PC-9 (cell line): ENCODE measurements at places on chromosomes 16 and 17. TPM values are rescaled to one million over a fixed set of nuclear protein-coding genes. Genes with fewer than 3 reads are reported as not detected.

Gene KRTAP4-4
- total RNA-seq: not detected in 2 replicates

Gene FOXJ1
- total RNA-seq: 12.5 and 23.7 TPM in 2 replicates

Gene LGALS9B
- total RNA-seq: 6.5 and 9.8 TPM in 2 replicates

Gene KRTAP4-5
- not detected in 2 replicates for total RNA-seq

Gene ATP2A1
- 8.3 and 10.7 TPM in 2 replicates for total RNA-seq

Gene STX1B
- total RNA-seq: 3.9 and 5.6 TPM in 2 replicates

DNA sequence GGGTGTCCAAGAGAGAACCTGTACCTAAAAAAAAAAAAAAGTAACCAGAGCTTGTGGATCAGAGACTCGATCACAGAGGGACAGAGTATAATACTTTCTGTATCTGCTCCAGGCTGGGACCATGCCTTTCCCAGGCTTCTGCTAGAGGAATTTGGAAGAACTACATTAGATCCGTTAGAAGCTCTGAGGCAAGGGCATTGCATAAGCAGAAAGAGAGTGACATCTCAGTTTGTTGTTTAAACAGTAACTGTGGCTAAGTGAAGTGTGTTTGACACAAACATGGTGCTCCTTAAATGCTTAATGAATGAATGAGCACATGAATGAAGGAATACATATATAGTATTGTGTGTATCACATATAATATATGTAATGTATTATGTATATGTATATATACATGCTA is 131.2 kb downstream of the HS3ST3B1 start:
- H3K27me3 ChIP-seq: no peaks in the 10 kb centered on the region
- DNase-seq: no peak
- H3K36me3 ChIP-seq: no peaks in the 10 kb centered on the region
- H3K4me1 ChIP-seq: no peaks in the 10 kb centered on the region

GRCh38 chr17:60168654-60169053 is 18.9 kb downstream of the CA4 start:
- no peaks in the 10 kb centered on the region for H3K27me3 ChIP-seq
- DNase-seq: no peak
- H3K27ac ChIP-seq: no peak overlapping the region
- H3K4me1 ChIP-seq: peaks cover 12% of the 10 kb centered on the region
- H3K36me3 ChIP-seq: no peaks in the 10 kb centered on the region
- no peak overlapping the region for H3K4me3 ChIP-seq

DNA sequence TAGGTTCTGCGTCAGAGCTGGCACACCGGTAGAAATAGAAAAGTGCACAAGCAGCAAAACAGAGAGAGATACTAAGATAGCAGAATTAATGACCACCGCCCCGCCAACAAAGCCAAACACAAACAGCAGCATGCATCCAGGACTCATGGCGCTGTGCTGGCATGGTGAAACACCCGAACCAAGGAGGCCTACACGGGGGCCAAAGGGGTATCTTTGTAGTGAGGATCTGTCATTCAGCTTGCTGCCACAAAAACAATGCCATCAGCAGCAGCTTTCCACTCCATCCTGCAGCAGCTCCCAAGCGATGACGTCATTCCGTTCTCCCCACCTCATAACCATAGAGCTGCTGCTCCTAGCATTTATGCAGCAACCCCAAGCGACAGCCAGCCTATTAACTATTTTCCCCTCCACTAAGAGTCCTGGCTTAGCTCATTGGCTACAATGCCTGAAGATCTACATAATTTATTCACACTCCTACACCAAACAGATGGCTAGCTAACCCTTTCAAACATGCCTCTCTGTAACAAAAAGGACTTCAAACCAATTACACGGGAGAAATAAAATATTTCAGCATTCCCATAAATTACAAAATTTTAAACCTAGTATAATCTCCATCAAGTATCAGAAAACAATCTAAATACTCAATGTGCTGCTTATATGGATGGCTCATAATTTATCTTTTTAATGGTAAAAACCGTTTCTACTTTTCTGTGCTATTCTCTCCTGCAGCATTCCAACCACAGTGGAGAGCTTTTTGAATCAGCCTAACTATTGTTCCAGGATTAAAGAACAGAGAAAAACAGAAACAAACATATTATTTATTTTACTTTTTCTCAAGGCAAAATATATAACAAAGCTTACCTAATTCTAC is 73.9 kb downstream of the SPAG9 start:
- H3K4me3 ChIP-seq: no peak overlapping the region
- no peak overlapping the region for H3K27ac ChIP-seq
- no peaks in the 10 kb centered on the region for H3K4me1 ChIP-seq
- no peak for DNase-seq

DNA sequence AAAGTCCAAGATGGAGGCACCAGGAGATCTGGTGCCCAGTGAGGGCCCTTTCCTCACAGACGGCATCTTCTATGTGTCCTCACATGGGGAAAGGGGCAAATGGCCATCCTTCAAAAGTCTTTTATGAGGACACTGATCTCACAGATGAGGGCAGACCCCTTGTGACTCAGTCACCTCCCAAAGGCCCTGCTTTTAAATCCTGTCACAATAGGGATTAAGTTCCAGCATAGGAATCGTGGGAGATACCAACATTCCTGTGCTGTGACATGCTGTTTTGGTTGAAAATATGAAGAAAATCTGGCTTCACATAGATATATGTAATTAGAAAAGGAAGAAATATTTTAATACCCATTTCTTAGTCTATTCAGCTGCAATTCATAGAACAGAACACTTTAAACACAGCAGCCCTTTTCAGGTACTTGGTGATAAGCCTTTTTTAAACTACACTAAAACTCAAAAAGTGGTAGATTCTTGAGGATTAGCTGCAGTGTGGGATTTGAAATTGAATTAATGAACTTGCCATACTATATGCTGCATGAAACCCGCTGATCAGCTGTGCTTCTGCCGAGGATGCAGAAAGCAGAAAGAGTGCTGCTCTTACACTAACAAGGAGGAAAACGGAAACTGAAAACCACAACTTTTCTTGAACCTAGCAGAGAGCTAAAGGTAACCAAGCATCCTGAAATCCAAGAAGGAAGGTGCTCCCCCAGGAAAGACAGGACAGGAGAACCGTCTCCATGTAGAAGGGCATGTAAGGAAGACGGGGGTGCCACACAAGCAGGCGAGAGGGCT is 32.7 kb downstream of the VPS53 start:
- no peak for DNase-seq
- no peaks in the 10 kb centered on the region; the same call in 1 of the 2 replicates for H3K4me1 ChIP-seq
- H3K4me3 ChIP-seq: no peak overlapping the region
- no peaks in the 10 kb centered on the region for H3K27me3 ChIP-seq
- H3K36me3 ChIP-seq: peaks cover 17% of the 10 kb centered on the region; the same call in 1 of the 2 replicates

DNA sequence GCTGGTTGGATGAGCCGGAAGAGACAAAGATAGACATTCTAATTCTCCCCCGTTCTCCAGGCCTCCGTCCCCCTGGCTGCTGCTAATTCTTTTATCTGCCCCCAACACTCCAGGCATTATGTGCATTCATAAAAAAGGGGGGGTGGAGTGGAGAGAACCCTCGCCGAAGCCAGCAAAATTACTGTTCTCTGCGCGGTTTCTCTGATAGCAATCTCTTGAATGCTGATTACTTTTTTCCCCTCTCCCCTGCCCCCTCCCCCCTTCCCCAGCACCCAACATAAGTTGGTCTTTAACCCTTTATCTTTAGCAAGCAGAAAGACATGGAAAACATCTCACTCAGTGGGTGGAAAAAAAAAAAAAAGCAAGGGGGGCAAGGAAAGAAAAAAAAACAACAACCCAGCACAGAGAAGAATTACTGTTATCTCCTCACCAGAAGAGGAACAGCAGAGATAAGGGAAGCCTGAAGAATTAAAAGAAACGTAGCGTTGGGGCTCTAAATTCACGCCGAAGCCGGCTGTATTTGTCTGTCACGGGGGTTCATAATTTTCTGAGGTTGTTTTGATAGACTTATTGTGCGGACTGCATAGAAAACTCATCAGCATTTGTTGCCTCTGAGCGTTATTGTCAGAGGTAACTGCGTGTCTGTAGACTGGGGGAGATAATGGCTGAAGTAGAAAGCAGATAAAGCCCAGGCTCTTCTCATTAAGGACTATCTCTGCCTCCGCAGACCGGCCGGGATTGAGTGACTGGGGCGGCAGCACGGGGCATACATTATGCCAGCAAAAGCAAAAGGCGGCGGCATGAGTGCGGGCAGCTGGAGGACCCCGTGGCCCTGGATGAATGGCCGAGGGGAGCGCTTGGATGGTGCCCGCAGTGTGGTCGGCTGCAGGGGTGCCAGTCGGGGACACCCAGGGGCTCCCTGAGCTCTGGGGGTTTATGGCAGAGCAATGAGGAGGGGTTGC is 126.9 kb downstream of the MRM1 start:
- H3K4me1 ChIP-seq: no peaks in the 10 kb centered on the region
- no peak for DNase-seq
- peaks cover 64% of the 10 kb centered on the region for H3K27me3 ChIP-seq
- no peaks in the 10 kb centered on the region for H3K36me3 ChIP-seq
- no peak overlapping the region for H3K4me3 ChIP-seq

GRCh38 chr16:386641-387156 is 4.9 kb upstream of the PGAP6 start:
- H3K36me3 ChIP-seq: no peaks in the 10 kb centered on the region
- no peak overlapping the region for H3K27ac ChIP-seq
- no peaks in the 10 kb centered on the region for H3K27me3 ChIP-seq
- no peaks in the 10 kb centered on the region for H3K4me1 ChIP-seq

- no peaks in the 10 kb centered on the region for H3K36me3 ChIP-seq
- H3K27ac ChIP-seq: no peak overlapping the region
- H3K4me3 ChIP-seq: no peak overlapping the region
- 0 out of 2 replicates have a peak, but pooled peaks cover 13% of the 10 kb centered on the region for H3K4me1 ChIP-seq
Observed at GRCh38 chr17:48539177-48539576, 5.7 kb downstream of the HOXB2 start.

GRCh38 chr16:88781140-88782077 is 3.6 kb downstream of the PIEZO1 start:
- no peaks in the 10 kb centered on the region for H3K36me3 ChIP-seq
- H3K4me3 ChIP-seq: peak overlapping the region; percentile 71; the same call in 1 of the 2 replicates
- no peaks in the 10 kb centered on the region for H3K27me3 ChIP-seq
- no peak for DNase-seq
- peaks cover 37% of the 10 kb centered on the region for H3K4me1 ChIP-seq

- H3K36me3 ChIP-seq: no peaks in the 10 kb centered on the region
- H3K4me3 ChIP-seq: peak overlapping the region; percentile 94
- no peaks in the 10 kb centered on the region for H3K27me3 ChIP-seq
- DNase-seq: peak; percentile 76
- peak overlapping the region; percentile 91 for H3K27ac ChIP-seq
Observed at GRCh38 chr16:58024486-58025350, 836 bp upstream of the MMP15 start.

DNA sequence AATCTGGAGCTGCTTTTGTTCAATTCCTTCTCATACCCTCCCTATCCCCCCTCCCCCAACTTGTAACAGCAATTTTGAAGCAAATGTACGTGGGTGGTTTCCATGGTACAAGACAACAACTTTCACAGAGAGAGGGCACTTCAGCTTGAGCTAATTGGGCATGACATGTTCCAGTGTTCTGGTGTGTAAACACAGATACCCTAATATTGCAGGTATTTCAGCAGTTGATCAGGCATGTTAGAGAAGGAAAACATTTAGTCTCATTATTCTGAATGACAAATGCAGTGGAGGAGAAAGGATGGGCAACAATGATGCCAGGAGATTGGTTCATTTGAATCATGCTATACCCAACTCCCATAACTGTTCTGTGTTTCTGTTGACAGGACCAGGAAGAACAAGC is 137.5 kb downstream of the TRIM37 start:
- DNase-seq: no peak
- no peaks in the 10 kb centered on the region for H3K36me3 ChIP-seq
- H3K27me3 ChIP-seq: no peaks in the 10 kb centered on the region
- no peak overlapping the region for H3K27ac ChIP-seq

- H3K36me3 ChIP-seq: no peaks in the 10 kb centered on the region
- no peak overlapping the region for H3K4me3 ChIP-seq
- H3K4me1 ChIP-seq: no peaks in the 10 kb centered on the region
Observed at GRCh38 chr16:80964351-80964750, 42.3 kb downstream of the CMC2 start.

DNA sequence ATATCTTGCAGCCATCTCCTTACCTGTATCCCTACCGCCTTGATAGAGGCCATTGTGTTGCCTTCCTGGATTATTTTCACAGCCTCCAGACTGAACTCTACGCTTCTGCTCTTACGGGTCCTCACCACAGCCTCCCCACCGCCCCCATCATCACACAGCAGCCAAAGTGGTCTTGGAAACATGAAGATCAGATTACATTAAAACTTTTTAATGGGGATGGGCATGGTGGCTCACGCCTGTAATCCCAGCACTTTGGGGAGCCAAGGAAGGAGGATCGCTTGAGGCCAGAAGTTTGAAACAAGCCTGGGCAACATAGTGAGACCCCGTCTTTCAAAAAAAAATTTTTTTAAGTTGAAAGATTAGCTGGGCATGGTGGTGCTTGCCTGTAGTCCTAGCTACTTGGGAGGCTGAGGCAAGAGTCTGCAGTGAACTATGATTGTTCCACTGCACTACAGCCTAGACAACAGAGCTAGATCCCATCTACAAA is 150.5 kb downstream of the NPIPB5 start:
- no peak overlapping the region for H3K4me3 ChIP-seq
- no peaks in the 10 kb centered on the region for H3K4me1 ChIP-seq
- H3K36me3 ChIP-seq: no peaks in the 10 kb centered on the region
- no peaks in the 10 kb centered on the region for H3K27me3 ChIP-seq
- no peak for DNase-seq

DNA sequence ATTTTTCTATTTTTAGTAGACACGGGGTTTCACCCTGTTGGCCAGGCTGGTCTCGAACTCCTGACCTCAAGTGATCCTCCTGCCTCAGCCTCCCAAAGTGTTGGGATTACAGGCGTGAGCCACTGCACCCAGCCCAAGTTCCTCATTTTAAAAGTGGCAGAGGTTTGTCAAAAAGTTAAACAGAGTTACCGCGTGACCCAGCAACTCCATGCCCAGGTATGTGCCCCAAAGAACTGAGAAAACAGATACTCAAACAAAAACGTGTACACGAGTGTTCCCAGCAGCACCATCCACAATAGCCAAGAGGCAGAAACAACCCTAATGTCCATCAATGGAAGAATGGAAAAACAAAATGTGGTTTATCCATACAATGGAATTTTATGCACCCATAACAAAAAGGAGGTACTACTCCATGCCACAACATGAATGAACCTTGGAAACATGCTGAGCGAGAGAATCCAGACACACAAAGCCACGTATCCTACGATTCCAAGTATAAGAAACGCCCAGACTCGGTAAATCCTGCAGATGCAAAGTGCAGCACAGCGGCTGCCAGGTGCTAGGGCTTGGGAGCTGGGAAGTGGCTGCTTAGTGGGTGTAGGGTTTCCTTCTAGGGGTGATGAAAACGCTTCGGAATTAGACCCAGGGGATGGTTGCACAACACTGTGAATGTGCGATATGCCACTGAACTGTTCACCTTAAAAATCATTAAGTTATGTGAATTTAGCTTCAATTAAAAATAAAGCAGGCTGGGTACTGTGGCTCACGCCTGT is 24.8 kb downstream of the ADCY9 start:
- H3K27ac ChIP-seq: no peak overlapping the region
- no peaks in the 10 kb centered on the region for H3K27me3 ChIP-seq
- H3K4me3 ChIP-seq: no peak overlapping the region
- H3K4me1 ChIP-seq: no peaks in the 10 kb centered on the region
- DNase-seq: no peak

GRCh38 chr17:46192439-46193150 is 634 bp downstream of the KANSL1 start:
- peak overlapping the region; percentile 81 for H3K27ac ChIP-seq
- peaks cover 12% of the 10 kb centered on the region; the same call in 1 of the 2 replicates for H3K36me3 ChIP-seq
- no peaks in the 10 kb centered on the region for H3K27me3 ChIP-seq
- peak overlapping the region; percentile 98 for H3K4me3 ChIP-seq
- DNase-seq: no peak
